Caco-2 (cell line): ENCODE measurements at places on chromosomes 11 and 22. TPM values are rescaled to one million over a fixed set of nuclear protein-coding genes. Genes with fewer than 3 reads are reported as not detected.
A peak's percentile ranks its signal among the peaks of the same experiment; 100 is the strongest.

DNA sequence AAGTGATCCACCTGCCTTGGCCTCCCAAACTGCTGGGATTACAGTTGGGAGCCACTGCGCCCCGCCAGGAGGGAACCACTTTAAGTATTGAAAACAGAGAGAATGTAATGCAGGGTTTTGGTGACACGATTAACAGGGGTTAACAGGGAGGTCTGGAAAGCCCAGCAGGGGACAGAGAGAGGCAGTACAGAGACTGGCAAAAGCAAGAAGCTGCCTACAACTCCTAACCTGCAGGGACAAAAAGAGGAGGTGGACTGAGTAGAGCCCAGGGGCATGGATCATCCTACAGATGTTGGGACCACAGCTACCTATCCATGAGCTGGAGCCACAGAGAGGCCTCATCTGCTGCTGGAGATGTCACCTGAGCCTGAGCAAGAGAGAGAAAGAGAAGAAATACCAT, 1.7 kb upstream of the SPINDOC start:
- H3K36me3 ChIP-seq: no peaks in the 10 kb centered on the region; the same call in 1 of the 2 replicates
- no peaks in the 10 kb centered on the region for H3K27me3 ChIP-seq
- H3K4me1 ChIP-seq: peaks cover 7% of the 10 kb centered on the region; the same call in 1 of the 2 replicates
- no peak overlapping the region for H3K27ac ChIP-seq
- DNase-seq: no peak
- no peak overlapping the region for H3K4me3 ChIP-seq

DNA sequence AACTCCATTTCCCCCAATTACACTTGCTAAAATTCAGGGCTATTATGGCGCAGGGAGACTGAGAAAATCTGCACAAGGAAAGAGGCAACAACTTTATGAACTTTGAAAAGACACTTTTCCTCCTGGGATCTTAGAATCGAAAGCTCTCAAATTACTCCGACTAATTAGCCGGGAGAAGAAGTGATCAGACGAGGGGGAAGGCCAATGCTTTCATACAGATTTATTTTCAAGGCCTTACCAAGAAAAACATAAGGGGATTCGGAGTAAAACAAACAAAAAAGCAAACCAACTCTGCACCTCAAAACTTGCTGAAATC, 1.6 kb downstream of the PAX6 start:
- H3K27ac ChIP-seq: no peak overlapping the region
- no peak for DNase-seq
- no peak overlapping the region for H3K4me3 ChIP-seq

DNA sequence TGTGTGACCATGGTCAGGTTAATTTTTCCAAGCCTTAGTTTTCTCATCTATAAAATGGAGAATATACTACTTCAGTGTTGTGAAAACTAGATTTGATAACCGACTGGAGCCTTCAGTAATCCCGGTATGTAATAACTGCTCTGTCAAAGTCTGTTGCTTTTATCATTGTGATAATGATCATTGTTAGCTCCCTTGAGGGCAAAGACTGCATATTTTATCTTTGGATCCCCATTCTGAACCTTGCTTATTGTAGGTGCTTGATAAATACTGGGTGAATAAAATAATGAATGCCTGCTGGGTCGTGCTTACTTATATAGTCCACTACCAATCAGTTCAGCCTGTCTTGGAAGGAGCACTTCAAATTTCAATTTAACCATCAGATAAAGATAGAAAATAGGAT, 105.3 kb downstream of the ARFGAP2 start:
- H3K4me1 ChIP-seq: peaks cover 16% of the 10 kb centered on the region
- no peaks in the 10 kb centered on the region for H3K27me3 ChIP-seq
- no peak overlapping the region for H3K4me3 ChIP-seq
- no peak overlapping the region for H3K27ac ChIP-seq

GRCh38 chr11:12547953-12548650, 126.1 kb upstream of the TEAD1 start:
- H3K27ac ChIP-seq: no peak overlapping the region
- no peaks in the 10 kb centered on the region for H3K27me3 ChIP-seq
- no peaks in the 10 kb centered on the region for H3K36me3 ChIP-seq
- H3K4me3 ChIP-seq: no peak overlapping the region
- H3K4me1 ChIP-seq: no peaks in the 10 kb centered on the region

- no peaks in the 10 kb centered on the region for H3K27me3 ChIP-seq
- H3K27ac ChIP-seq: no peak overlapping the region
- DNase-seq: no peak
- H3K4me3 ChIP-seq: no peak overlapping the region
- peaks cover 8% of the 10 kb centered on the region for H3K4me1 ChIP-seq
Observed at GRCh38 chr11:3616721-3617460, 24.9 kb downstream of the ART5 start.

- H3K4me3 ChIP-seq: no peak overlapping the region
- no peaks in the 10 kb centered on the region for H3K27me3 ChIP-seq
- H3K27ac ChIP-seq: no peak overlapping the region
- H3K36me3 ChIP-seq: no peaks in the 10 kb centered on the region
- DNase-seq: no peak
Observed at GRCh38 chr11:84164728-84165127, 878.6 kb upstream of the CCDC90B start.

- no peaks in the 10 kb centered on the region for H3K27me3 ChIP-seq
- no peaks in the 10 kb centered on the region for H3K36me3 ChIP-seq
- no peak for DNase-seq
- no peaks in the 10 kb centered on the region for H3K4me1 ChIP-seq
- H3K4me3 ChIP-seq: no peak overlapping the region
- H3K27ac ChIP-seq: no peak overlapping the region
Observed at GRCh38 chr22:34038801-34039555, 118.7 kb upstream of the LARGE1 start.

- H3K27ac ChIP-seq: no peak overlapping the region
- no peak for DNase-seq
- H3K27me3 ChIP-seq: no peaks in the 10 kb centered on the region; the same call in 1 of the 2 replicates
- H3K4me1 ChIP-seq: no peaks in the 10 kb centered on the region
- no peaks in the 10 kb centered on the region for H3K36me3 ChIP-seq
Observed at GRCh38 chr11:121337740-121338272, 45.2 kb downstream of the SC5D start.

- no peaks in the 10 kb centered on the region for H3K36me3 ChIP-seq
- DNase-seq: no peak
- H3K27me3 ChIP-seq: no peaks in the 10 kb centered on the region
Observed at GRCh38 chr11:125982348-125982730, 36.5 kb downstream of the VSIG10L2 start.

DNA sequence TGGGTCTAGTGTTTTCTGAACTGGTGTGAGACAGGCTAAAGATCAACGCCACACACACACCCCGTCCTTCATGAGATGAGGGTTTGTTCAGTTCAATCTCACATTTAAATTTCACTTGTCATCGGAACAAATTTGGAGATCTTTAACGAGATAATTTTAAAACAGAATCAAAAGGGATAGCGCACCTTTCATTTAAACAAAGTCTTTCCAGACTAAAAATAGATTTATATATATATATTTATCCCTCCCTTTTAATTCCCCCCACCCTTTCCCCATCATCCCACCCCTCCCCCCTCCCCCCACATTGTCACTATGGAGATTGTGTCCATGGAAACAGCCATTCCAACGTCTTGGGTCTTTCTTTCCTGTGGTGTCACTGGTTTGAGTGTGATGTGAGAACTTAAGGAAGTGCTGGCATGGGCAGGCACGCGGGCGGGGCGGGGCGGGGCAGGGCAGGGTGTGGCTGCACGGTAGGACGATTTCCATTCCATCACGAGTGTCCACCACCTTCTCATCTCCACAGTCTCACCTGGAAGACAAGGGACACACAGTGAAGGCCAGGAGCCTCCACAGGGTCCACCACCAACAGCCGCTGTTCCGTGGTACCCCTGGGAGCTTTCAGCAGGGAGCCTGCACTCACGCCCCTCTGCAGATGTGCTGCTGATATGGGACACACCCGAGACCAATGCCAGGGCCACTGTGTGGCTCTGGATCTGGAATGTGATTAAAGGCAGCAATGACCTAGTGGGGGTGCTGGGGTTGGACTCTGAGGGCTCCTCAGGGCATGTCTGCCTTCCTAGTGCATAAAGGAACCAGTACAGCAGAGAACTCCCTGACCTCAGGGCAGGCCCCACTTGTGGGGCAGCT, 30.5 kb upstream of the CYP2D6 start:
- no peak overlapping the region for H3K4me3 ChIP-seq
- peaks cover 3% of the 10 kb centered on the region for H3K36me3 ChIP-seq
- no peaks in the 10 kb centered on the region for H3K27me3 ChIP-seq
- no peak for DNase-seq

DNA sequence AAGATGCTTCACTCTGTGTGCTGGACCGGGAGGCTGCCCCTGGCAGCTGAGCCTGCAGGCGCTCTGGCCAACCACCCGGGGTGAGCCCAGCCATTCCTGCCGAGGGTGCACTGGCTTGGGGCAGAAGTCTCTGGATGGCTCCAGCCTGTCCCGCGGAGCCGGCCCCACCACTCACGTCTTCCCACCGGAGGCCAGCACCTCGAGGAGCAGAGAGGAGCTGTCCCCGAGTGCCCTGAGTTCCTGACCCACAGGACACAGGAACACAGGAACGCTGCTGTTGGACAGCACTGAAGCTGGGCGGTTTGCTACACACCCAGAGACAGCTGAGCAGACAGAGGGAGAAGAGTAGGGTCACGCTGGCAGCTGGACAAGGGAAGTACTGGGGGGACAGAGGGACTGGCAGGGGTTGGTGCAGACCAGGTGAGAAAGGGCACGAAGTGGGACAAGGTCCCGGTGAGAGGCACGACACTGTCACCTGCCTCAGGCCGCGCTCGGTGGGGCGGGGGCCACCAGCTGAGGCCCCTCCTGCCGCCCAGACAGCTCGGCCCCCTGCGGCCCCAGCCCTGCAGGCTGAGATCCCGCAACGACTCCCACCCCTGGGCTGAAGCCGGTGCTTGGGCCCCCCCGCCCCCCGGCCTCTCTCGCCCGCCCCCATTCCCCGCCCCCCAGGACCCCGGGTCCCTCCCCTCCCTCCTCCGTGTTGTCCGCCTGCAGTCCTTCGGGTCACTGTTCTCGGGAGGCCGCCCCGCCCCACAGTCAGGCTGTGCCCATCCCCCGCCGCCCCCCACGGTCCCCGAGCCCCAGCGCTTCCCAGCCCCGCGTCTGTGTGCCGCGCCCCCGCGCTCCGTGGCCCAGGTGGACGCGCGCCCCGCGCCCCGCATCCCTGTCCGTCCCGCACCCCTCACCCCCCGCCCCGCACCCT, 624 bp upstream of the B4GALNT4 start:
- peak; percentile 47 for DNase-seq
- H3K27ac ChIP-seq: no peak overlapping the region
- H3K4me1 ChIP-seq: peaks cover 19% of the 10 kb centered on the region
- H3K27me3 ChIP-seq: no peaks in the 10 kb centered on the region

GRCh38 chr11:126821827-126822226, 178.7 kb downstream of the KIRREL3 start:
- no peaks in the 10 kb centered on the region for H3K36me3 ChIP-seq
- H3K27ac ChIP-seq: no peak overlapping the region
- DNase-seq: no peak
- no peak overlapping the region for H3K4me3 ChIP-seq
- no peaks in the 10 kb centered on the region for H3K4me1 ChIP-seq

- no peak for DNase-seq
- H3K4me3 ChIP-seq: no peak overlapping the region
- H3K4me1 ChIP-seq: peaks cover 27% of the 10 kb centered on the region
- no peaks in the 10 kb centered on the region; the same call in 1 of the 2 replicates for H3K36me3 ChIP-seq
- H3K27ac ChIP-seq: no peak overlapping the region
Observed at GRCh38 chr11:31808721-31809540, 2.2 kb downstream of the PAX6 start.

GRCh38 chr22:45740236-45740635, 68.6 kb downstream of the ATXN10 start:
- H3K27ac ChIP-seq: no peak overlapping the region
- H3K36me3 ChIP-seq: 0 out of 2 replicates have a peak, but pooled peaks cover 2% of the 10 kb centered on the region
- peaks cover 26% of the 10 kb centered on the region for H3K4me1 ChIP-seq
- H3K27me3 ChIP-seq: no peaks in the 10 kb centered on the region

DNA sequence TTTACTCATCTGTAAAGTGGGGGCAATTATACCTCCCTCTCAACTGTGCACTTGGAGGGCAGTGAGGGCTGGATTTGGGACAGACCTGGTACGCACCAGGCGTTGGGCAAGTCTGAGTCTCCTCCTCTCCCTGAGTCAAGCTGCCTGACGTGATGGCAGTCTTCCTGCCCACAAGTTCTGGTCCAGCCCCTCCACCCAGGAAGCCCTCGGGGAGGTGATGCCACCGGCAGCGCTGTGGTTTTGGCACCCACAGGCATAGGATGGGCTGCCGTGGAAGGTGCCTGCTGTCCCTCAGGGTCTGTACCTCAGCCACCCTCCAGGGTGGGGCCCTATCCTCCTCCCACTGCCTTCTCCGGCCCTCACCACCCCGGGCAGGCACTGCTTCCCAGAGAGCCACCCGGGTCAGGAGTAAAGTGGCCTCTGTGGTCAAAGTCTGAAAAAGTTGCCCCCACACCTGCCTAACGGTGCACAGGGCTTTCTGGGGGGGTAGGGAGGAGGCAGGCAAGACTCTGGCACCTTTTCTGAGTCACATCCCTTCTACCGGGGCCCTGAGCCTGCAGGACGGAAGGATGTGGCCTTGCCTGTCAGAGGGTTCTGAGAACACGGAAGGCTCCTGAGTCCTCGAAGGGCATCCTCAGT, 6.5 kb upstream of the APOBEC3H start:
- H3K36me3 ChIP-seq: no peaks in the 10 kb centered on the region
- no peaks in the 10 kb centered on the region for H3K27me3 ChIP-seq
- H3K4me1 ChIP-seq: no peaks in the 10 kb centered on the region
- no peak overlapping the region for H3K27ac ChIP-seq
- no peak for DNase-seq

GRCh38 chr11:115984228-115984627, 480.0 kb upstream of the CADM1 start:
- H3K4me1 ChIP-seq: no peaks in the 10 kb centered on the region
- H3K27ac ChIP-seq: no peak overlapping the region

Gene TSSK2
- total RNA-seq: not detected in 2 replicates

Gene SLC6A5
- not detected in 2 replicates for total RNA-seq

Gene OR8D4
- not detected in 2 replicates for total RNA-seq

Gene GP1BB
- total RNA-seq: 0.39 and 1.0 TPM in 2 replicates

Gene TRIM34
- total RNA-seq: 4.3 and 4.7 TPM in 2 replicates

Gene LDHAL6A
- total RNA-seq: 0.51 and 0.59 TPM in 2 replicates
